ENCODE measurements at places on chromosomes 6 and 20.

DNA sequence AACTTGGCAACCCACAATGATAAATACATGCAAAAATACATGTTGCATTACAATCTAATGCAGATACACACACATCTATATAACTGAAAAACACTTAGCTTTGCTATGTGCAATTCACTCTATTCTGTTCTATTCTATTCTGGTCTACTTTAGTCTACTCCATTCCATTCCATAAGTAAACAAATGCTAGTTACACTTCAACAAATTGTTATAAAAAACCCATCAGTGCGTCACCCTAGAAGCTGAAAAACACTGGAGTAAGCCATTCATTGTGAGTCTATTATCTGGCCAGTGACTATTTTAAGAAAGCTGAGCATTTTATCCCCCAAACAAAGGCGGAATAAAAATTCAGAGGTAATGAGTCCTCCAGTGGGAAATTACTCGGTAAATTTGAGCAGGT, 315.7 kb upstream of the EPHA7 start:
- no peak for DNase-seq

DNA sequence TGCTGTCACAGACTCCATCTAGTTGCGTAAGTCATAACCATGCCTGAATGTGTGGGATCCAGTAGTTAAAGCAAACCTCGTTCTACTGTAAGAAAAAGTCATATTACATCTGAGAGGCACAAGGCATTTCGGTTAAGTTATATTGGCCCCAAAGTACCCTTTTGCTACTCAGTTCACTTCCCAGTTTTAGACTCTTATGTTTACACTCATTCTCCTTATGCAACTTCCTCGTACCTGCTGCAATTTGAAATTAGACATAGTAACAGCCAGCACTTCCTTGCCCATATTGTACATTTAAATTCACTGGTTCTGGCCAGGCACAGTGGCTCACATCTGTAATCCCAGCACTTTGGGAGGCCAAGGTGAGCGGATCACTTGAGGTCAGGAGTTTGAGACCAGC, 37.0 kb downstream of the PEX7 start:
- no peak for DNase-seq

DNA sequence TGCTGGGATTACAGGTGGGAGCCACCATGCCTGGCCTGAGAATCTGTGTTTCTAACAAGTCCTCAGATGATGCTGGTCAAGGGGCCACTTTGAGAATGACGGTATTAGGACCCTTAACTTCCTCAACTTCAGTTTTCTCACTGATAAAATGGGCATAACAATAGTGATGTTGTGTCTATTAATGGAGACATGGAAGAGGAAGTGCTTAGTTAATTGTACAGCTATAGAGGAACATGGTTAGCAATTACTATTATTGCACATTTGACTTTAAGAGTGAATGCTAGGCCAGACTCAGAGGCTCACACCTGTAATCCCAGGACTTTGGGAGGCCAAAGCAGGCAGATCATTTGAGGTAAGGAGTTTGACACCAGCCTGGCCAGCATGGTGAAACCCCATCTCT, 12.7 kb downstream of the DPPA5 start:
- no peak for DNase-seq

DNA sequence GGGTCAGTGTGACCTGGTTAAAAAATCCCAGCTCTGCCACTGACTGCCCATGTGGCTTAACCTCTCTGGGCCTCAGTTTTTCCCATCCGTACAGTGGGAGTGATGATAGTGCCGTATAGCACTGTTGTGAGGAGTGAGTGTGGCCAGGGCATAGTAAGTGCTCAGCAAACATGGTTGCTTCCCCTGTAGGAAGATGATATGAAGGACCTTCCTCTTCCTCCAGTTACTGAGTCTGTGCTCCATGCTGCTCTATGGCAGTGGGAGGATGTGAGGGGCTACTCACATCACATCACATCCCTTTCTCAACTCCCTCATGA, 13.1 kb downstream of the C6orf132 start:
- DNase-seq = no peak

- no peak for DNase-seq
These were observed 76.0 kb upstream of the SHLD1 start for GRCh38 chr20:5674176-5674660.

- no peak for DNase-seq
These were observed 8.6 kb upstream of the CLIC5 start for GRCh38 chr6:46024124-46024769.

GRCh38 chr20:46530640-46531039, 17.3 kb upstream of the ZNF334 start:
- DNase-seq = no peak

DNA sequence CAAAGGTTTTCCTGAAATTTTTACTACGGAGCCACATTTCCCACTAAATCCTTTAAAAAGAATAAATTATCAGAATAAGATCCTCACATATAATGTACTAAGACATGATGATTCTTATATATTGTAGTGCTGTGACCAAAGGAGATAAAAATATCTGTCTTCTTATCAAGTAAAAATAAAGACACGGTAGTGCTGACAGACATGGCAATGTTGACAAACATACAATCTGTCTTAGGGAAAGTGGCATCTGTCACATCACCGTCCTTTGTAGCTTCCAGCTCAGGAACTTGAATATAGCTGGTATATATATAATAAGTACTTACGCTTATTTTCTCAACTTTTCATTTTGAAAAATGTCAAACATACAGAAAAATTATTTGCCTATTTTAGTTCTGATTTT, 66.8 kb downstream of the NUDT3 start:
- DNase-seq = no peak

- DNase-seq = no peak
These were observed 9.0 kb upstream of the CCN6 start for GRCh38 chr6:112044856-112045255.

- DNase-seq = no peak
These were observed 21.6 kb downstream of the MOCS3 start for GRCh38 chr20:50980071-50980681.

DNA sequence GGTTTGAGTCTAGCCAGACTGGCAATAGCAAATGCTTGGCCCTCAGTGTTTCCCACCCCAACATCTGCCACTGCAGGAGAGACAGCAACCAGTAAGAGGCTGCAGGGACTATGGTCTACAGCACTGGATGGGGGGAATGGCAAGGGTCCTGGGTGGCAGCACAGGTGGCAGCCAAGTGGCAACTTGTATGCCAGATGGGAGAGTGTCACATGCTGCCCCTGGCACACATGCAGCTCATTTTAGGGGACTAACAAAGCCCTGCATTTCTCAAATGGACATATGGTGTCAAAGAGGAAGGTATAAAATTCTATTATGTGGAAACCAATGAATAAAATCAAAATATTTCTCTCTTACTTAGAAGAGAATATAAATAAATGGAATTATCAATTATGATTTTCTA, 298.7 kb upstream of the MARCKS start:
- no peak for DNase-seq

- DNase-seq = no peak
These were observed 49.7 kb upstream of the FUCA2 start for GRCh38 chr6:143561105-143561704.

Data from NCI-H1417 treated with DMSO at 0.1 percent for 48 hours (cell line).